NCI-H1436 treated with DMSO at 0.1 percent for 48 hours (cell line): ENCODE measurements at places on chromosomes 5 and 9.

GRCh38 chr5:74266836-74267235, 373.7 kb downstream of the ENC1 start:
- DNase-seq, result no peak

GRCh38 chr5:53874409-53874808, 314.0 kb downstream of the NDUFS4 start:
- DNase-seq, result no peak

GRCh38 chr5:68287631-68287975, 72.0 kb downstream of the PIK3R1 start:
- no peak for DNase-seq

- no peak for DNase-seq
Measured at GRCh38 chr5:151082282-151082902, 1.6 kb upstream of the TNIP1 start.

GRCh38 chr5:177472460-177473442, 683 bp downstream of the DBN1 start:
- DNase-seq, result no peak

- no peak for DNase-seq
Measured at GRCh38 chr5:164746723-164747122, 1241.3 kb downstream of the MAT2B start.

DNA sequence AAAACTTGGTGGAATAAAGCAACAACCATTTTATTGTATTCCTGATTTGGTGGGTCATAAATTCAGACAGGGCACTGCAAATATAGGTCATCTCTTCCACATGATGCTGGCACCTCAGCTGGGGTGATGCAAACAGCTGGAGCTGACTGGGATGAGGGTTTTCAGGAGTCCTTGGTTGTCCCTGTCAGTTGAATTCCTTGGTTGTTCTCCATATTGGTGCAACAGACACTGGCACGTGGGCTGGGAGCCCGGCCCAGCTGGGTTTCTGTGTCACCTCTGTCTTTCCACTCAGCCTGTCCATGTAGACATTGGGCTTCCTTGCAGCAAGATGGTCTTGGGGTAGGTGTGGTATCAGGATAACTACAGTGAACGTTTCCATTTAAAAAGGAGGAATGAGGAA, 518.0 kb upstream of the MEF2C start:
- DNase-seq, result no peak

GRCh38 chr5:170597109-170597751, 93.4 kb downstream of the KCNIP1 start:
- DNase-seq, result no peak

DNA sequence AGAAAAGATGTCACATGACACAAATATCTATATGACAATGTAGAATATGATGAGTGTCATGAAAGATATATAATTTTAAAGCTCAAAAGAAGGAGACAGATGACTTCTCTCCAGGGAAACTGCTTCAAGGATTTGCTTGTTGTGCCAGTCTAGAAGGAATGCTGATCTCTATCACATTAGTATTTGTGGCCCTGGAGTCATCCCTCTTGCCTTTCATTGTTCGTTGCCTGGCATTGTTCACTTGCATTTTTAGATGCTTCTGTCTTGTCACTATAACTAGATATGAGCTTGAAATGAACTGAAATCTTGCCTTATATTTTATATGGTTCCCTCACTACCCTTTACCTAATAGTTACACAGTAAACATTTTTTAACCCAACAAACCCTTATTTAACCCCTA, 207.5 kb downstream of the ZNF608 start:
- no peak for DNase-seq

DNA sequence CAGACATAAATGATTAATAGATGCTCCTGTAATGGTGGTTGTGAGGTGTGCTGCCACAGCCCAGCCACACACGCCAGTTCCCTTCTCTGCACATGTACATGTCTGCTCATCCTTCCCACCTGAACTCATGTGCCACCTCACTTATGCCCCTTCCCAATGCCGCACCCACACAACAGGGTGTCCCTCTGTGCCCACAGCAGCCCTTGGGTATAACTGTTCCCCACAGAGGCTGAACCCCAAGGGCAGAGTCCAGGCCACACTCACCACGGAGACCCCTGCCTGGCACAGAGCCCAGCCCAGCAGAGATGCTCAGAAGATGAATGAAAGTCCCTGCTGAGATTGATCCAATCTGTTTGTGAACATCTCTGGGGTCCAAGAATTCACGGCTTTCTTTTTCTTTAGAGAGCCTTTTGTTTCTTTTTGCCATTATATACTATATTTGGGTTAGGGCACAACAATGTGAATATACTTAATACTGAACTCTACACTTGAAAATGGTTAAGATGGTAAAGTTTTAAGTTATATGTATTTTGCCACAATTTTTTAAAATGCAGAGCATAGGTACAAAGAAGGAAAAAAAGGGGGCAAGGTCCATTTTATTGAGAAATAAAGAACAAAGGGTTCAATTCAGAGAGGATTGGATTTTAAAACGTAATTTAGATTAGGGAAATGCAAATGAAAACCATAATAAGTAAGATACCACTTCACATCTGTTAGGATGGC, 29.6 kb downstream of the IRF1 start:
- no peak for DNase-seq

DNA sequence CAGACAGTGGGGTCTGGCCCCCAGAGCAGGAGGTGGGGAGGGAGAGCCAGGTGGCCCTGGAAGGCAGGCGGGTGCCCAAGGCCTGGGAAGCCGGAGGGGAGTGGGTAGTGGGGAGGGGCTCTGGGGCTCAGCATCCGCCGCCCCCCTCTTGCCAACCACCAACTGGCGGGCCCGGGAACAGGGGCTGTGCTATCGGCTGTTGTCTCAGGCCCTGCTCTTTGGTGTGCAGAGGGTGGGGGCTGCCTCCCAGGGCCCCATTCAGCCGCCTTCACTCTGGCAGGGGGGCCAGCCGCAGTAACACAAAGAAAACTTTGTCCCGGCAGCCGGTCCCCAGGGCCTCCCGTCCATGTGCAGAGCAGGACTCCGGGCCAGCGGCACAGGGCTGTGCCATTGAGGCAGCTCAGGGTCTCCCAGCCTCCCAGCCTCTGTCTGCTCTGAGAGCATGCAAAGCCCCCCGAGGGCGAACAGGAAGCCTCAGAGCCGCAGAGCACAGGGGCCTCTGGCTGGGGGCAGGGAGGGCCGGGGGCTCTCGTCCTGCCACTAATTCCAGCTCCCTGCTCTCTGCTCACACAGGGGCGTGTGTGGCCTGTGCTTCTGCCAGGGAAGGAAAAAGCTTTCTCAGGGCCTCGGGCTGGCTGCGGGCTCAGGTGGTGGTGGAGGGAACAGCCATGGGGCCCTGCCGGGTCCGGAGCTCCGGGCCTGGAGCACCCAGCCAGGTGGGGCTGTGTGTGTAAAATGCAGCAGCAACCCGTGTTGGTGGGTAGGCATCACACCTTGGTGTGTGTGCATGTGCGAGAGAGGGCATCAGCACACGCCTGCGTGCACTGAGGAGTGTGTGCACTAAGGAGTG, 54.2 kb upstream of the NOTCH1 start:
- no peak for DNase-seq

DNA sequence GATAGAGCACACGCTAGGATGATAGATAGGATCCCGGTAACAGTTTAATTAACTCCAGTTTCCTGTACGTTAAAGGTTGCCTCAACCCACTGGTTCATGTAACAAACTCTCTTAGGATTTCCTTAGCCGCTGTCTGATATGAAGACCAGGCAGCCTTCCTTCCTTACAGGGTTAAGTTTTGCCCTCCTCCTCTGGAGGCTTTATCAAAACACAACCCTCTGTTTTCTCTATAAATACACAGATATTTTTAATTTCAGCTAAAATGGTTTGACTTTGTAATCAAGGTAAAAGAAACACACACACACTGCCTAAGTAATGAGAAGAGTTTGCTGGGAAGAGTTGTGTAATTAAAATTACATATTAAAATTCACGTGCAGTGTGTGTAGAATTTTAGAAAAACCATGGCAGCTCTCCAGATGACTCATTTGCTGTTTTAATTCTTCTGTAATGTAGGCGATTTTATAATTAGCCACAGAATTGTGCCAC, 369.8 kb downstream of the CSNK1G3 start:
- no peak for DNase-seq

DNA sequence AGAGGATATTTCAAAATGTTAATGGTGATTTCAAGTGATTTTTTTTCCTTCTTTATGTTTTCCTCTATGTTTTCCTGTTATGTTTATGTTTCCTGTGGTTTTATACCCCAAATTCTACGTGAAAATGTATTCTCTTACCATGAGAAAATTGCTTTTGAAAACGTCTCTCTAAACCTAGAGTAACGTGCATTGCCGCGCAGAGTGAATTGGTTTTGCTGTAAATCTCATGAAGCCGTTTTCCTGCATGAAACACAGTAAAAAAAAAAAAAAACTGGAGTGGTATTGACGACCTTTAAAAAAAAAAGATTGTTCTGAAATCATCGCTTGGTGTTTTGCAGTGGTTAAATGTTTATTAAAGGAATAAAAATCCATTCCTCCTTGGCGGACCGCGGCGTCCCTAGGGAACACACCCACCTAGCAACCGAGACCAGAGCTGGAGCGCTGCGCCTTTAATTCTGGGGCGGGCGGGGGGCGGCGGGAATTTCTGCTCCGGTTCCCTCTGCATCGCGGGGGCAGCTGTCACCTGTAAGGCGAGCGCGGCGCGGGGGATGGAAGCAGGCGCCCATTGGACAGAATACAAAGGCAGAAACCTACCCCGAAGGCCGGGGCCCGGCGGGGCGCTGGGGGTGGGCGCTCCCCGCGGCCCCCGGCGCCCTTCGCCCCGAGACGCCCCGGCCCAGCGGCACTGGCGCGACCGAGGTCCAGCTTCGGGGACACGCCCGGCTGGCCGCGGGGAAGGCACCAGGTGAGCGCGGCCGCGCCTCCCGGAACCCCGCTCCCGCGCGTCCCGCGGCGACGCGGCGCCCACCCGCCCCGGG, at the start of gene SOWAHA:
Gene SOWAHA (plus strand): TSS at position 522 of the 818 bp plus-strand sequence. CDS start 320 bp downstream, outside the sequence.
- DNase-seq, result no peak

DNA sequence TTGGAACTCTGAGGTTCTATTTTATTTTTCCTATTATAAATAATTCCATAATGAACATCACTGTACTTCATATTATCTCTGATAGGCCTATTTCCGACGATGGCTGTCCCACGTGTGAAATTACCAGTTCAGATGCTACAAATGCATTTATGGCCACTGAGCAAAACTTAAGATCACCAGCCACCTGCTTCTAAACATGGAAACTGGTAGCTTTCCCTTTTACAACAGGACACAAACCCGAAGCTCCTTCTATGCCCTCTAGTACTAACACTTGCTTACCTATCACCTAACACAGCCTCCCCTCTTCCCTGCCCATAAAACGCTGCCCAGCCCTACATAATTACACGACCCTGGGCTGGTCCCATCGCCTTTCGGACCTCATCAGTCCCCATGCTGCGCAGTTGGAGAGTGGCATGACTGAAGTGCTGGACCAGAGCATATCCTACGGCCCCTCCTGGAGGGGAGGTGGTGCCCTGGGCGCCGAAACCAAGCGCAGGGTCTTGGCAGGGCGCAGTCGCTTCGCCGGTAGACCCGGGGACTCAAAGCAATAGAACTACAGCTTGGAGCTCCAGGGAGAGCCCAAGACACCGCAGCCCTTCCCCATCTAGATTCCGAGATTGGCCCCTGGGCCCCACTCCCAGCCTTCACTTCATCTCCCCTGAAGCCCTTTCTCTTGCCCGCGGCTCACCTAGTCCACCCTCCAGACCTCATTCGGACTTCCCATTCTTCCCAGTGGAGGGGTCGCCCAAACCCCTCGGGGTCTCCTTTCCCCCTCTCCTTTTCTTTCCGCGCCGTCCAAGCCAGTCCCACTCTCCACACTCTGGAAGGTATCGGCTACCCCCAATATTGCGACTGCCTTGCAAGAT, 1.0 kb upstream of the SAP30L start:
- no peak for DNase-seq

- DNase-seq, result no peak
Measured at GRCh38 chr9:123468541-123468940, 112.5 kb downstream of the CRB2 start.

DNA sequence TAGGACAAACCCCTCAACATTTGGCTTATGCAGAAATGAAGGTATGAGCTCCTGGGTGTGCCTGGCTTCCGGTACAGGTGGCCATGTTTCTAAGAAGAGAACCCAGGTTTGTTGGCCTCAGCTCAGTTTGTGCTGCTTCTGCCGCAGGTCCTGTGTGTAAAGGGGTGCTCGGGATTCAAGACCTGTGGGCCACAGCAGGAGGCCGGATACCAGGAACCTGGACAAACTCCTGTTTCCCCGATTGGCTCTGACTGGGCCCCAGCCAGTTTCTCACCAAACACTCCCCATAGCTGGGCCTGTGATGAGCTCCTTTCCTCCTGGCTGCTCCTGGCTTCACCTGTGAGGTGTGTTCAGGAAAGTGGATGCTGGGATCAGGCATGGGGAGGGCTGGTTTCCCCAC, 271.2 kb upstream of the IRX2 start:
- DNase-seq, result no peak

- no peak for DNase-seq
Measured at GRCh38 chr5:76684756-76685519, 31.0 kb upstream of the F2R start.

DNA sequence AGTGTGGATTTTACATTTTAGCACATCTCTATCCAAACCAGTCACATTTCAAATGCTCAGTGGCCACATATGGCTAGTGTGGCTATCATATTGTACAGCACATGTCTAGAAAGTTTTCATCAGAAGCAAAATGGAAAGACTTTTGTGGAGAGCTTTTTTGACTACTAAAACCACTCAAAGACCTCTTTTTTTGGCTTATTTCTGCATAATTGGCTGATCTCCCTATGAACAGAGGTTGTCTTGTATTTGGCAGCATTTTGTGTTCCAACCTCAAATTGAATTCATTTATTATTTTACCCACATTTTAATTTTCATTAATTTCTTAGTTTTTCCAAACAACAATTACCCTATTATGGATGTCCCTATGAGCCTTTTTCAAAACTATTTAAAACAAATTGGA, 395.7 kb downstream of the TLE1 start:
- no peak for DNase-seq

- DNase-seq, result no peak
Measured at GRCh38 chr9:114344692-114345091, 15.0 kb downstream of the ORM2 start.

DNA sequence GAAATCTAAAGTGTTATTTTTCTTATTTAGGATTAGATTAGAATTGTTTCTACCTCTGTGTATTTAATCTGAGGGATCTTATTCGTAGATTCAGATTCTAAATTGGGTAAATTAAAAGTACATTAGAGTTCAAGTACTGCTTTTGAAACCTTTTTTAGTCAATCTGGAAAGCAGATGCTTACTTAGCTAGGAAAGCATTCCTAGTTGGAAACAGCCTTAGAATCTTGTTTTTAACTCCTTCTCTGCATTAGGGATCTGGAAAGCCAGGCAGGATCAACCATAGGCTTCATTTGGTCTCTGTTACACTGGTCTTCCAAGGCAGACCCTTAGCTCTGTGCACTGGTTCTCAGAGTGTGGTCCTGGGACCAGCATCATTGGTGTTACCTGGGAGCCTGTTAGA, 247.4 kb downstream of the NR3C1 start:
- no peak for DNase-seq

DNA sequence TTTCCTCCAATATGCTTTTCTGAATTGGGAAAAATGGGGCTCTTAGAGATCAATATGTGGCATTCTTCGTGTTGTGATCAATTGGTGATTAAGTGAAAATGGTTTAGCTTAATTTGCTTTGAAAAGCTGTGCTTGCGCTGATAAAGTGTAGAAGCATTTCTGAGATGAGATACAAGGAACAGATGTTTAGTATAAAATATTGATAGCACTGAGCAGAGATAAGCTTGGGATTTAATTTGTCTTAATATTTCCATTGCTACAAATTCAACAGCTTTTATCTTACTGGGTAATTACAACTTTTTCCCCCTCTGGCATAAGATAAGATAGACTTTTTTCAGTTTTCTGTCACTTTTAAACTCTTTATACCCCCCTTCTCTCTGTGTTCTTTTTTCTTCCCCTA, 2204.9 kb upstream of the WWC1 start:
- no peak for DNase-seq

GRCh38 chr5:134206627-134207160, 19.2 kb downstream of the PPP2CA start:
- DNase-seq, result no peak
